ENCODE measurements at places on chromosomes 3 and 15.

DNA sequence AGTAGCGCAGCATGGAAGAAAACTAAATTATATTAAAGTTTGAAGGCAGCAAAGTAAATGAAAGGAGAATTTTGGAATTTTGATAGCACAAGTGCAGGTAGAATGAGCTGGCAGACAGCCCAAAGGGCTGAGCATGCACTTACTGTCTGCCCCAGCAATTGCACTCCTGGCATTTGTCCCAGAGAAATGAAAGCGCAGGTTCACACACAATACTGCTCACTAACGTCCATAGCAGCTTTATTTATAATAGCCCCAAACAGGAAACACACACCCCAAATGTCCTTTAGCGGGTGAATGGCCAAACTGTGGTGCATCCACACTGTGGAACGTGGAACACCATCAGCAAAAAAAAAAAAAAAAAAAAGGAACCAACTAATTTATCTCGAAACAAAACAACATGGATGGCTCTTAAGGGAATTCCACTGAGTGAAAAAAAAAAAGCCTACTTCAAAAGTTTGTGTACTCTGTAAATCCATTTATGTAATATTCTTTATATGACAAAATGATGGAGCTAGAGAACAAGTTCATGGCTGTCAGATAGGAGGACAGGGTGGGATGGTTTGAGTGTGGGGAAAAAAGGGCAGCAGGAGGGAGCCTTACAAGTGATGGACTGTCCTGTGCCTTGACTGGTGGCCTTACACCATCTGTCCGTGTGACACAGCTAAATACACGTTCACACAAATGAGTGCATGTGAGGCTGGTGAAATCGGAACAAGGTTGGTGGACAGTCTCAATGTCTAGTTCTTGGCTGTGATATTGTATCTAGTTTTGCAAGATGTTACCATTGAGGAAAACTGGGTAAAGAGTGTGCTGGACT lies 6.0 kb upstream of the TM2D3 start:
- no peak for DNase-seq

DNA sequence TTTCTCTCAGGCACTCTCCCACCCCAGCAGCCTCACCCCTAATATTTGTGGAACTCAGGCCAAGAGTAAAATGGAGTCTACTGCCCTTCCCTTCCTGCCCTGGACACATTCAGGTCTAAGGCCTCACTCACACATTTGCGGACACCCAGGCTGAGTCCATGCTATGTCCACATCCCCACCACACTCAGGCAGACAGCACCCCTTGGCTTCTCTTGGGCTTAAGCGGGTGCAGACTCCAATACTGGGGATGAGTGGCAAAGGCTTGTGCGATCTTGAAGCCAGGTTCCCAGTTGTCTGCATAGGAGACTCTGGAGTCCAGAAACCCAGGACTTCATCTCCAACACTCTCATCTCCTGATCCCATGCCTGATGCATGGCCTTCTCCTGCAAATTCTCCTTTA lies 17.5 kb upstream of the CFAP100 start:
- DNase-seq = no peak

- no peak for DNase-seq
These were observed 129.8 kb downstream of the MBNL1 start for GRCh38 chr3:152398495-152398894.

DNA sequence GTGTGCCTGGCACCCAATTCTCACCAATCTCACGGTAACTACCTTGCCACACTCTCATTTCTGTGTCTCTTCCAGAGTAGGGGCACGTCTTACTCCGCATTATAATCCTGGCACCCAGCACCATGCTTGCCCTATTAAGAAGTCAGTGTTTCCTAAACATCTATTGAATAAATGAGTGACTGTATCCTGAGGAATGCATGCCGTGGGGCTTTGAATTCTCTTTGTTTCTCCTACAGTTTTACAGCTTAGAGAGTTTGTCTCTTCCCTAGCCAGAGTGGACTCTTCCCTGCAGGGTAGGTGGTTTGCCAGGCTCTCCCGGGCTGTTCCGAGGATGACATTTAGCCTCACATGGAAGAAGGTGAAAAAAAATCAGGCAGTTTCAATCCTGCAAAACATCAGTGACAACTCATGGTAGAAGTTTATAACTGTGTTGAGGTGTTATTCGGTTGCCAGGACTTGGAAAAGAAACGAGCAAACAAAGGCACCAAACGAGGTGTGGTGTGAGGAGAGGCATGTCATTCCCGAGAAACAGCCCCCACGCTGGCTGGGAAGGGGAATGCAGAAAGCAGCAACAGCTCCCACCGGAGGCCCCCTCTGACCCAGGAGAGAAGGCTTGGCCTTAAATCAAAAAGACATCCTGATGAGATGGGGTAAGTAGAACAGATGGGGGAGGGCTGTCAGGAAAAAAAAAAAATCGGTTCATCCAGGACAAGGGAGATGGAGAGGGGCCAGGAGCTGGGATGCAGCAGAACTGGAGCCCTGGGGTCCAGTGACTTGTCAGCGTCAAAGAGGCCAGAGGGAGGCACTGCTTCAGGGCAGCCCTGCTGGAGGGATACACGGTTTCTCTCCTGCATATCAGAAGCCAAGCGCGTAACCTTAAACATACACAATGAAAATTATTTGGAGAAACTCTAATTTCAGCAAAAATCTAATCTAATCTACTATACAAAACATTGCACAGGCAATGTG lies 168.4 kb upstream of the ARRDC4 start:
- no peak for DNase-seq

- DNase-seq = no peak
These were observed 119.3 kb upstream of the BFSP2 start for GRCh38 chr3:133280586-133280985.

Data from vagina (tissue), 2 donors.